ENCODE measurements at places on chromosomes 7 and 10.

GRCh38 chr10:106506526-106507283, 657.8 kb downstream of the SORCS1 start:
- DNase-seq, result no peak

DNA sequence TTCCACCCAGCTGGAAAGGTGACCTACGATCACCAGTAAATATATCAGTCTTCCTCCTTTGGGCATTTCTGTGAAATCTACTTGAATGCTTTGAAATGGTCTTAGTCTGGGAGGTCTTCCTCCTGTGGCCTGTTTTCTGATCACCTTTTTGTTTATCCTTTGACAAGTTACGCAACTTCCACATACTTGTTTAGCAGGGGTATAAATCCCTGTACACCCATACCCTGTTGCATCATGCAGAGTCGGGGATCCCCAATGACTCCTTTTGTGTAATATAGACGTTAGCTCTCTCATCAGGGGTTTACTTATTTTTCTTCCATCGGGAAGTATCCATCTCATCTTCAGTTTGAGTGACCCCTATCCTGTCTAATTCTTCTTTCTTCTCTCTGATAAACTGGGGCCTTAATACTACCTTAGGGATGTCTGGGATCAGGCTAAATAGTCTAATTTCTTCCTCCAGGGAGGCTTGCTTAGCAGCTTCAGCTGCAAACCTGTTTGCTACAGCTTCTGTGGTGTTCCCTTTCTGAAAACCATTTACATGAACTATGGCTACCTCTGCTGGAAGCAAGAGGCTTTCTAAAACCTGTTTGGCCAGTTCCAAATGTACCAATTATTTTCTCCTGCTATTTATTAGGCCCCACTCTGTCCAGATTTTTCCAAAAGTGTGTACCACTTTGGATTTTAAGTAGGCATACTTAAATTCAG, 25.8 kb downstream of the MAPK8 start:
- DNase-seq, result no peak

- DNase-seq, result no peak
Observed at GRCh38 chr7:114802632-114803031, 119.3 kb upstream of the MDFIC start.

DNA sequence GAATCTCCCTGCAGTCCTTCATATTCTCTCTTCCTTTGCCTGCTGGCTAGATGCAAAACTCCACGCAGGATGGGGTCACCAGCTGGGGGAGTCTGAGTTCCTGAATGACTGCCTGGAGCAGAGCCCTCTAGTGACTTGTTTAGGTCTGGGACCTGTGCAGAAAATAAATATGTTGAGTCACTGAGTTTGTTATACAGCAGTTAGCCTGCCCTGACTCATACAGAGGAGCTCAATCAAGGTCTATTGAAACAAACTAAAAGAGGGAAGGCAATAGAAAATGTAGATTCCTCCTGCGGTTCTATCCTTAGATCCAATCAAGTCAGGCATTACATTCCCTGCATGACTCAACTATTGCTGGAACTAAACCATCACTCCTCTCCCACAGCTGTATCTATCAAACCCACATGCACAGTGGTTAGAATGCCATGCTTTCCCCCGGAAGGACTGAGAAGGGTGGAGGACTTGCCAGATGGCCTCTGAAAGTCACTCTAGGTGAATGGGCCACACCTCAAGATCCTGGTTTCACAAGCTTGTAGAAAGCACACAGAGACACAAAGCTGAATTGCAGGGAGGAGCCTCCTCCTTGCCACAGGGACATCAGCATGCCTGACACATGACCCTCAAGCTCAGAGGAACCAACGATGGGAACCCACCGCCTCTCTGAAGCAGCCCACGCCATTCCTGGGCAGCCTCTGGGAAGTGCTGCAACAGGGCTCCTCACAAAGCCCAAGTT, 73.9 kb downstream of the SH3PXD2A start:
- no peak for DNase-seq

GRCh38 chr10:126212738-126213137, 175.5 kb downstream of the ADAM12 start:
- no peak for DNase-seq

DNA sequence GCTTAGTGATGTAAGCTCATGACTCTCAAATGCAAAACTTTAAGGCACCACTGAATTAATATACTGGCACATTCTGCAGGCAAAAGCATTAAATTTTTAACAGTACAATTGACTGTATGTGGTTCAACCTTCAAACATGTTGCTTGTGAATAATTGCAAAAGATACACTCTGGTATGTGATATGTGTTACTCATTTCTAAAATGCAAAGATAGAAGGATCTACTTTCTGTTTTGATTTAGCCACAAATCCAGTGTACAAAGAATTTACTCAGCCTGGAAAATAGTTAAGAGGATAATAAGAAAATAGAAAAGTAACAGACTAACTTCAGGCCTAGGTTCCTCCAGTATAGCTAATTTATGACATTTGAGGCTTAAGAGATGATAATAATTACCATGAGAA, 66.6 kb upstream of the NOBOX start:
- no peak for DNase-seq

DNA sequence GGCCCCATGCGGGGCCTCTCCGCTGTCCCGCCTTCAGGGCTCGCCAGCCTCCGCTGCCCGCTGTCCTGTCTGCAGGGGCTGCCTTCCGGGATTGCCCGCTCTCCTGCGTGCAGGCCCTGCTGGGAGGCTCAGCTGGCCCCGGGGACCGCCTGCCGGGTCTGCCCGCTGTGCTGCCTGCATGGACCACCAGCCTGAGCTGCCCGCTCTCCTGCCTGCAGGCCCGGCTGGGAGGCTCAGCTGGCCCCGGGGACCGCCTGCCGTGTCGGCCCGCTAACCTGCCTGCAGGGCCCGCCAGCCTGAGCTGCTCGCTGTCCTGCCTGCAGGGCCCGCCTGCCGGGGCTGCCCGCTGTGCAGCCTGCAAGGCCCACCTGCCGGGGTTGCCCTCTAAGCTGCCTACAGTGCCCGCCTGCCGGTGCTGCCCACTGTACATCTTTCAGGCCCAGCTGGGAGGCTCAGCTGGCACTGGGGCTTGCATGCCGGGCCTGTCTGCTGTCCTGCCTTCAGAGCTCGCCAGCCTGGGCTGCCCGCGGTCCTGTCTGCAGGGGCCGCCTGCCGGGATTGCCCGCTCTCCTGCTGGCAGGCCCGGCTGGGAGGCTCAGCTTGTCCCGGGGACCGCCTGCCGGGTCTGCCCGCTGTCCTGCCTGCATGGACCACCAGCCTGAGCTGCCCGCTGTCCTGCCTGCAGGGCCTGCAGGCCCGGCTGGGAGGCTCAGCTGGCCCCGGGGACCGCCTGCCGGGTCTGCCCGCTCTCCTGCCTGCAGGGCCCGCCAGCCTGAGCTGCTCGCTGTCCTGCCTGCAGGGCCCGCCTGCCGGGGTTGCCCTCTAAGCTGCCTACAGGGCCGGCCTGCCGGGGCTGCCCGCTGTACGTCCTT, 165.1 kb downstream of the GLRX3 start:
- DNase-seq, result no peak

DNA sequence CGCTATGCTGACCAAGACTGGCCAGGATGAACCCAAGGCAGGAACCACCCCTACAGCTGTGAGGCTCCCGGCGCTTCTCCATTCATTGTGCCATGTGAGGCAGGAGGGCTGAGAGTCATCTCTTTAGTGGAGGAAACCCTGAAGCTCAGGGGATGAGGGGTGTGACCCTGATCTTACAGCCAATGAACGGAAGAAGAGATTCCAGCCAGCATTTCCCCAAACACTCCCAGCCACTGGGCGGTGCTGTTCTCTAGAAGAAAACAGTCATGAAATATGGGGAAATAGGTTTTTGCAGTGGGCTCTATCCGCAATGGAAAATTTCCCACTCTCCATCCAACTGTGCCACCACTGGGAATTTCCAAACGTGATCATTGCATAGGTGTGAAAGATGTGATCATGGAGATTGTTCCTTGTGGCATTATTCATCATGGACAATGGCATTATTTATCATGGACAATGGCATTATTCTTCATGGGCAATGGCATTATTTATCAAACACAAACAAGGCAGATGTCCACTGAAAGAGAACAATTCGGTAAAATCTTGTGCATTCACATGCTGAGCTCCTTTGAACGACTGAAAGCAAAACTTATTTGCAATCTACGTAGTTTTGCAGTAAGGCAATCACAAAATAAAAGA, 14.0 kb upstream of the SLC18A2 start:
- DNase-seq, result peak; percentile 29

DNA sequence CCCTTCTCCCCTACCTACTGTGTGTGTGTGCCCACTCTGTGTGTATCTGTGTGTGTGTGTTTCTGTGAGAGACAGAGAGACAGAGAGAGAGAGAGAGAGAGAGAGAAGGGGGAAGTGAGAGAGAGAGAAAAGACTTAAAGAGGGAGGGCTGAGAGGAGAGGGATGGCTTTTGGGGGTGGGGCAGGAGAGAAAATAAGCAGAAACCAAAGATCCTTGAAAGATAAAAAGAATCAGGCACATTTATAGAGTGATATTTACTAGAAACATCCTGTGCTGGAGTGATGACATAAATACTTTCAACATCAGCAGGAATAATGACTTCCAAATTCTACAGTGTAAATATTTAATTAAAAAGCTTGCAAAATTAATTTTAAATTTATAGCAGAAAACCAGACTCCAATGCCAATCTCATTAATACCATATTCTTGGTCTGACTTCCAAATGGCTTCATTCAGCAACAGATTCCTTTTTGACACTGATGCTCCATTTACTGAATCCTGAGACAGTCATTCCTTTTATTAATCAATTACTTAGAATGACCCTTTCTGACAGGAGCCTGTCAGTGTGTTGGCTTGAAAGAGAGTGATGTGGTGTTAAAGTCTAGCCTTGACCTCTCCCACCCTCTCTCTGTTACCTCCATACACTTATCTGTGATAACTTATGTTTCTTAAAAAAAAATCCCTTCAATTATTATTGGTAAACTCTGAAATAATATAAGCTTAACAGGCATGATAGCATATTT, 41.7 kb upstream of the WNT2 start:
- no peak for DNase-seq

DNA sequence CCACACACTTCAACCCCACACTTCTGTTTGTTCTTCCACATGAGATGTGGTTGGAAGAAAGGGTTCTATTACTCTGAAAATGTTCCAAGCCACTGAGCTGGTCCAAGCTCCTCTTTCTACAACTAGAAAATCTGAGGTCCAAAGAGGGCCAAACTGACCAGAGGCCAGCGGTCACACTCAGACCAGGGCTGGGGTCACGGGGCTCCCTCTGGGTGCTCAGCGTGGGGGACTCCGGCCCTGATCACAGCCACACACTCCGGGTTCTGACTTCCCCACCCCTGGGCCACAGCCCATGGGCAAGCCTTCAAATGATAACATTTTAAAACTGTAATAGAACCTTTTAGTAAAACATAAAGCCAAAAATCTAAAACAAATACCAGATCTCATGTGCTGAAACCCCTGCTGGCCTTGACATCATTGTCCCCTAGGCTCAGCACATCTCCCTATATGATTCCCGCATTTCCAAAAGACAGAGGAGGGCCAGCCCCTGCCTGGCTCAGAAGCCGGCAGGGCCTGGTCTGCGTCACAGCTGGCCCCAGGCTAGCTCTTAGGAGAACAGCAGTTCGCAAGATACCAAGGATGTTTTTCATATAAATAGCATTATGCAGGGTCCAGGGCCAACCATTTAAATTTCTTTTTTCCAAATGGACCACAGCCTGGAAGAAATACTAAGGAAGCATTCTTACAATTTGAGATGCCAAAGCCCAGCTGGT, 3.3 kb downstream of the CRYGN start:
- DNase-seq, result no peak

DNA sequence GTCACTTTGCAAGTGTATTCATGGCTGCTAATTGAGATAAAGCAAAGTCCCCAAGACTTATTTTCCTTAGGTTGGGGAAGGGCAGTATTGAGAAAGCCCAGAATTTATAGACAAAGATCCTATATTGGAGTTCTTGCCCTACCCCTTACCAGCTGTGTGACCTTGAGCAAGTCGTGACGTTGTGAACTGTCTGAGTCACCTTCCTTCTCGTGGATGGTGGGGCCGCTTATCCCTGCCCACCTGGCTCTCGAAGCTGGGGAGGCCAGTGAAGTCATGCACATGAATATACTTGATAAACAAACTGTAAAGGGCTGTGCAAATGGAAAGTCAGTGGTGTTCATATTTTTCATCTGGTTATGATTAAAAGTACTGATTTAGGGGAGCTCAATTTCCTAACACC, 127.4 kb downstream of the TACC2 start:
- DNase-seq, result no peak

Data from HTR-8/SVneo (cell line).